CD4-positive, alpha-beta T cell treated with Interleukin-15 for 4 hours (primary cell): ENCODE measurements at places on chromosomes 16 and 17.

GRCh38 chr17:81667754-81668153, 1.2 kb downstream of the CCDC137 start:
- no peak for DNase-seq

DNA sequence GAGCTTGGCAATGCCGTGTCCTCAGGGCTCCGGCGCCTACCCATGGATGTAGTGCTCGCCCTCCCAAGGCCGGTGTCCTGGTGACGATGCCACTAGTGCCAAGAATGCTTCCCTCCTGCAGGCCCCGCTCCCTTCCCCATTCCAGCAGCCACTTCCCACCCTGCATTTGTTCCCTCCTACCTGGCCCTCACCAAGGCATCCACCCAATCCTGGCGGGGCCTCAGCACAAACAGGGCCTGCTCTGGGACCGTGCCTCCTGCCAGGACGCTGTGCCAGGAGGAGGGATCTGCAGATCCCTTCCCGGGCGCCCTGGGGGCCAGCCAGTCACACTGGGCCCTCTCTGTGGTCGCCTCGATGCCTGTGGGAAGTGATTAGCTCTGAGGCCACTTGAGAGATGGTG, 25.1 kb downstream of the ABR start:
- DNase-seq, result no peak

DNA sequence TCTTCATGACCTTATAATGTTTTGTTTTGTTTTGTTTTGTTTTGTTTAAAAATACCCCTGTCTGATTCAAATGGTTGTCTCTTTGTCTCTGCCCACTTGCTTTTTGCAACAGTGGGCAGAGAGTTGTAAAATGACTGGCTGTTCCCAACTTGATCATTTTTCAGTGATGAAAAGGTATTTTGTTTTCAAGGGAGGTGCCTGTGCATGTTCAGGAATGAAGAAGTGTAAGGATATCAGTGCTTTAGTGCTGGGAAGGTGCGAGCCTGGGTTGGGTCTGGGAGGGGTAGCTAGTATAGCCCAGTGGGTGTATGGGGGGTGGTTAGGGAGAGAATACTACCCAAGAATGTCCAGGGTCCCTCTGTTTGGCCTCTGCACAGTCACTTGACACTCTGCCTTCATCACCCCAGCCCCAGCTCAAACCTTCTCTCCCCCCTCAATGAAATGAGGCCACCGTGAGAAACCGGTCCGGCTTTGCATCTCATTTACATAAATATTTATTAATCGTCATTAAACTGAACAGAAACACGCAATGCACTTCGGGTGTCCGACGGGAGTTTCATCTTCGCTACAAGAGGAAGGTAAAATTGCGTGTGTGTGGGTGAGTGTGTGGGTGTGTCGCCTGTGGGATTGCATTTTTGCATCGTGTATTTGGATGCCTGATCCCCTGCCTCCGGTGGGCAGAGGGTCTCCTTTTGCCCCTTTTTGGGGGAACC, 4.3 kb downstream of the NEUROD2 start:
- DNase-seq, result no peak

DNA sequence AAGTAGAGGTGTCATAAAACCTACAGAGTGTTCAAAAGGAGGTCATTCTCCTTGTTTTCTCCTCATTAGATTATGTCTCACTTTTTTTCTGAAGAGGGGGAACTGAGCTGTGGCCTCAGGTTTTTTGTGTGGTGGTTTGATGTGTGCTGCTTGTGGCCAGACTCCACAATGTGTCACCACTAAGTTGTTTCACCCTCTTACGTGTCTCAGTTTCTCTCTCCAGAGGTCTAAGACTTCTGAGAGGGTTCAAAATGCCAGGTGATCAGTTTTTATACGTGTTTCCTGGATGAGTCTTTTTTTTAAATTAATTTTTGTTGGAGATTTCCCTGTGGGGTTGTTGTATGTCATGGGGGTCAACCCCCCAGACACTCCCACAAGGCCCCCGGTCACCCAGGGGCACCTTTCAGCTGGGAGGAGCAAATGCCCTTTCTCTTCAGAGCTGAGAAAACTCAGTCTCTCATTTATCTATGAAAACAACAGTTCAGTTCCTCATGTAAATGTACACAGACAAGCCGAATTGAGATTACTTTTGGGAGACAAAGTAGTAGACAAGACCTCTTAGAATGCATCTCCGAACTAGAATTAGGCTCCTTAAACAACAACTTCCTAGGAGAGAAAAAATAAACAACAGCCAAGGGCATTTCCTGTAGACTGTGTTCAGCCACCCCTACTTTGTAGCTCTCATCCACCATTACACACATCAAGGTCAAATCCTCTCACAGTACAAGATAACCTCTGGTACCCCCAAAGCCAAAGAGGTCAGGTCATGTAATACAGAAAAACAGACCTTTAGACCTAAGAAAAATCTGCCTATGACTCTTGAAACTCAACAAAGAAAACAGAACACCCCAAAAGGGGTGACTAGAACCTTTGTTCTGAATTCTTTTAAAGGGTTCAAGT, 23.9 kb upstream of the TMEM98 start:
- DNase-seq, result no peak

DNA sequence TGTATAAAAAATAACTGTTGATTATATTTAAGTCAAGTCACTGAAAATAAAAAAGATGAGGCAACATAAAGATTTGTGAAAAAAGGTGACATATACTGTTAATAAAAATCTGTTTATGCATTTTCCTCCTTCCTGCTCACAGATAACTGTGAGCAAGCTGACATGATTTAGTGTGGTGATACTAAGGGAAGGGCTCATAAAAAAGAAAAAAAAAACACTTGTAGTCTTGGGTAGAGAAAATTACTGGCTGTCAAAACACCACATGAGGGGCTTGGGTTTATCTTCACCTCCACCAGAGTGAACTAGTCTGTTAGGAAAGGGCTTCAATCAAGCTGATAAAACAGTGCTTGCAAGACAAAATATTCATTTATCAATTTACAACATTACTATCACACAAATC, 247.6 kb downstream of the CNTNAP4 start:
- DNase-seq, result no peak

DNA sequence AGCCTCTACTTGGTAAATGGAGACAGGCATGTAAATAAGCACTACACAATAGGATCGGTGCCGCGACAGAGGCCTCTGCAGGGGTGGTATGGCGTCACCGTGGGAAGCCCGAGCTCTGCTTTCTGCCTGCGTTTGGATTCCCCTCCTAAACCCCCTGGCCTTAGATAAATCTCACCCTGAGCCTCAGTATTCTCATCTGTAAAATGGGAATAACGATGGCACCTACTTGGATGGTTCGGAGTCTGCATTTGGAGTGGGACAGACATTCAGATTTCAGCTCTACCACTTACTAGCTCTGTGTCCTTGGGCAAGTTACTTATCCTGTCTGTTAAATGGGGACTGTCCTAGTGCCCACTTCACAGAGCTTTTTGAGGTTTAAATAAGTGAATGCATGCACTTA, 42.8 kb upstream of the TNRC6A start:
- no peak for DNase-seq

DNA sequence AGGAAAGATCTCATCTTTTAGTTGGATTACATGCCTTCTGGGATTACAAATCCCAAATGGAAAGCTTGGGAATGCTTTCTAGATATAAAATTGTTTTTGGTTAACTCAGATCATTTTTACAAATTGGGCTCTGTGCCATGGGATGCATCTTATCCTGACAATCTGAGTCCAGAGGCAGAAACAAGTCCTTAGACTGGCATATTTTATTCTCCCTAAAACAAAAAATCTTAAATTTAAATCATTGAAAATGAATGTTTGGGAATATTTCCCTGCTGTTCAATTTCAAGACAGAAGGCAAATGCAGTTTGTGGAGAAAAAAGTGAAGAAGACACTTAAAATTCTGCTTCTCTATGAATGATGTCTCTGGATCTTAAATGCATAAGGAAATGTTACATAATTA, 456.6 kb upstream of the GOT2 start:
- DNase-seq, result no peak

DNA sequence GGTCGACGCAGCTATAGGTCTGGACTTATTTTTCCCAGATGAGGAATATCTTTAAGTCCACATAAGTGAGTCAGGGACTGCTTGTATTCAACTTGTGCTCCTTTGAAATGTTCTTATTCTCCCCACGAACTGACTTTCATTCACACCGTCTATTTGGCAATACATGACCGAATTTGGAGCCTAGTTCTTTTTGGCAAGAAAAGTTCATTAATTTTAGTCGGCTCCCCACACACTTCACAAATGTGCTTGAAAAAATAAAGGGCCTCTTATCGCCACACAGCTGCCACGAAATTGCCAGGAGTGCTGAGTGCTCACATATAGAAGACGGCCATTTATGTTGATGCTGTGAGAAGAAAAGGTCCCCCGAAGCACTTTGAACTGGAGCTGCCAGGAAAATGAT, 152.6 kb downstream of the PRKCA start:
- no peak for DNase-seq

DNA sequence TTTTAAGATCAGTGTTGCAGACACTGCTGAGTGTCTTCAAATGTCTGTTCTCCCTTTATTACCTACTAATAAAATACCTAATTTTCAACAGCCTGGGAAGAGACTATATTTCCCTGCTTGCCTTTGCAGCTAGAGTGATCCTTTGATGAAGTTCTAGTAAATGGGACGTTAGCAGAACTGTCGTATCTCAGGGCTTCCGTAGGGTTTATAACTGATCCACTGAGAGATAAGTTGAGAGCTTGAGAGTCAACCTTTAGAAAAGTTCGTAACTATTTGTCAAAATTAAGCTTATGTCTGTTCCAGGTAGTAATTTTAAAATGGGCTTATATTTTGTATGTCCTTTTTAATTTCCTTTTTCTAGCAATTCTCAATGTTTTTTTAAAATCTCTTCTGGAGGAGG, 527.0 kb downstream of the MAF start:
- no peak for DNase-seq

DNA sequence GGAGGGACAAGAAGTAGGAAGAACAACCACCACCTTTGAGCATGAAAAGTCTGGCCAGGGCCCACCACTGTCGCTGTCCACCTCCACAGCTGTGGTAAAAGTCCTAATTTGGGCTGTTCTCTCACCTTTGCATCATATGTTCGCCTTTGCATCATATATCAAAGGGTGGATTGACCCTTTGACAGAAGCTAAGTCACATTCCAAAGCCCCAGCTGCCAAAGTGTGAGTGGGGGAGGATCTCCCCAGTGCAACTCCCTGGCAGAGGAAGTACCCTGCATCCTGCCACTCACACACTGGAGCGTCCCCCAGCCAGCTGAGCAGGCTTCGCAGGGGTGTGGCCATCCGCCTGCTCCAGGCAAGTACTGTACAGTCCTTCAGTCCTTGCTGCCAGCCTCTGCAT, 12.7 kb upstream of the SPECC1 start:
- no peak for DNase-seq

GRCh38 chr17:82832881-82833475, 6.8 kb downstream of the ZNF750 start:
- no peak for DNase-seq

DNA sequence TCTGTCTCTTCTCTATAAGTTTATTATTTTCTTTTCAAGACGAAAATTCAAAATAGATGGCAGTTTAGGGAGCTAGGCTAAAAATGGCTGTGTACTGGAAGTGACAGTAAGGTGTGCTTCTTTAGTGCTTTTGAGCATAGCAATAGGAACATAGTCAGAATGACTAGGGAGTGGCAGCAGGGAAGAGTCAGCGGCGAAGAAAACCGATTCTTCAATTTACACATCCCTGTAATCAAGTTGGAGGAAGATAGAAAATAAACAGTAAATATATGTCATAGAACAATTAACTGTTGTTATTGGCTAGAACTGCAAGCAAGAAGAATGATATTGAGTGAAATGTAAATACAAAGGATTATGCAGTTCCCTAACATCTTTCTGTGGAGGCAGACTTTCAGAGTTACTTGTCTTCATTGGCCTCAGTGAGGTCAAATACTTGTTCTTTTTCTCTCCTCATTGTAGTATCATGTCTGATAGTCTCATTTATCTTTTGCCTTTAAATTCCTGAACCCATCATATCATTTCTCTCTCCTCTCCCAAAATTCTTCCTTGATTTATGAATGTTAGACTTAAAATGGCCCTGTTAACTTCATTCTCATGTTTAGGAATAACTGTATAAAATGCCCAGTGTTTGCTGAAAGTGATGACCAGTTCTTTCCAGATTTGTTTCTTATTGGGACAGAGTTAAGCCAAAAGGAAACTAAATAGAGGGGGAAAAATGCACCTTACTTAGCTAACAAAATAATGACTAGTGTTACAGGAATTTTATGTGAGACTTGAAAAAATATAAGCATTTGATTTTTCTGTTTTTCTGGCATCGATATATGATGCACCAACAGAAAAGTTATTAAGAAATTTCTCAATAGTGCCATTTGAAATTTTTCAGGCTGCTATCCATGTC, 211.4 kb downstream of the BCAS3 start:
- no peak for DNase-seq

- peak; percentile 14 for DNase-seq
Observed at GRCh38 chr17:7191571-7192270, 12.6 kb upstream of the ASGR1 start.

DNA sequence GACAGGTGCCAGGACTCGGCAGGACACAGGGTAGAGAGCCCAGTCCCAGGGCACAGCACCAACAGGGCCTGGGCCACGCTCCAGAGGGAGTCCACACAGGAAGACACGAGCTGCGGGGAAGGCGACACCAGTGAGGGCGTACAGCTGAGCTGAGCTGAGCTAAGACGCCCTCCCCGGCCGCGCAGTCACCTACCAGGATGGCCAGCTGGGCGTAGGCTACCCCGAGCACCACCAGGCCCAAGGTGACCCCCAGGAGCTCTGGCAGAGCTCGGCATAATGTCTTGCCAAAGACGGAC, 42.6 kb downstream of the TSC2 start:
- no peak for DNase-seq

- DNase-seq, result no peak
Observed at GRCh38 chr16:26816266-26816665, 250.5 kb upstream of the C16orf82 start.

DNA sequence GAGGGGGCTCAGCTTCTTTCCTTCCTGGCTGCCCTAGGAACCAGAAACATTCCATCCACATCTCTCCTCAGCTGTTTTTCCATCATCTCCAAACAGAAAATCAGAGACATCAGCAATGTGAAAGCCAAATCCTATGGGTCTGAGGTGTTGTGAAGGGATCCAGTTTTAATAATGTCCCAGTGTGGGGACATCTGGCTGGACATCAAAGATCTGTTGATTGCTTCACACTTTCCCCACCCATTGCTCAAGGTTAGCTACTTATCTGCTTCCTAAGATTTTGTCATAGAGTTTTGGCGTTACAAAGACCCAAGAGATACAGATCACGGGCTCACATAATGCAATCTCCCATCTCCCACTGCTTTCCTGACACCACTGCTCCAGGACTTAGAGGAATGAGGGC, 47.8 kb upstream of the AXIN2 start:
- DNase-seq, result no peak

DNA sequence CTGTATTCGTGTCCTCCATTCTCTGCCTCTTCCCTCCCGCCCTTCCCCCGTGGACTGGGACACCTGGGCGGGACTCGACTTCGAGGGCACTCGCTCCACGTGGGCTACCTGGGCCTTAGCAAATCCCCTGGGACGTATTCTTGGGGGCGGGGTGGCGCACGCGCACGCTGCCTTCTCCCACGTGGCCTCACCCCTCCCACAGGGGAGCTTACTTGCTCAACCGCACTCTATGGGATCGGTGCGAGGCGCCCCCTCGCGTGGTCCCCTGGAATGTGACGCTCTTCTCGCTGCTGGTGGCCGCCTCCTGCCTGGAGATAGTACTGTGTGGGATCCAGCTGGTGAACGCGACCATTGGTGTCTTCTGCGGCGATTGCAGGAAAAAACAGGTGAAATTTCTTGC, 3.5 kb downstream of the VMO1 start:
- DNase-seq, result no peak

- no peak for DNase-seq
Observed at GRCh38 chr17:61399131-61400065, at the start of gene TBX2. TSS of gene TBX2 (plus strand) at chr17:61399843. CDS start at chr17:61400177, 334 bp downstream.

- no peak for DNase-seq
Observed at GRCh38 chr16:88478889-88479792, 26.1 kb downstream of the ZFPM1 start.

GRCh38 chr17:72407931-72408330, 287.1 kb downstream of the SOX9 start:
- DNase-seq, result no peak
